Stimulated activated CD4-positive, alpha-beta T cell treated with anti-CD3 and anti-CD28 coated beads, Interleukin-4, amount 100 ng/mL, for 1 hour (primary cell): ENCODE measurements at places on chromosomes 4 and X.

GRCh38 chr4:37008199-37008598 is 236.3 kb upstream of the NWD2 start:
- DNase-seq = no peak

- DNase-seq = peak; percentile 10
These were observed 12.4 kb upstream of the FRYL start for GRCh38 chr4:48792348-48793006.

DNA sequence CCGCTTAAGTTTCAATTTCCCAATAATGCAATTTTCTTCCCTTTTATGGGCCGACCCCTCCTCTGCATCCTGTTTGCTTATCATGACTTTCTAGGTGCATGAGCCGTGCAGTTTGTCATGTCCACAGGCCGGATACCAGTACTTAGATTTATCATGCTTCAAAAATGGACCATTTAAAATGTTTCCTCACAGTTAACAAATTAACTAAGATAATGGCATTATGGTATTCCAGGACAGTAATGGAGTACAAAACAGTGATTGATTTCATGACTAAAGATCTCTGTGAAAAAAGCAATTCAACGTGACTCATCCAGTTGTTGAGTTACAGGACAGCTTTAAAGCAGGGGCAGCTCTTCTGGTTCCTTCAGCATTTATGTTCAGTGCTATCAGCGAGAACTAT is 23.0 kb downstream of the SNX25 start:
- DNase-seq = no peak

DNA sequence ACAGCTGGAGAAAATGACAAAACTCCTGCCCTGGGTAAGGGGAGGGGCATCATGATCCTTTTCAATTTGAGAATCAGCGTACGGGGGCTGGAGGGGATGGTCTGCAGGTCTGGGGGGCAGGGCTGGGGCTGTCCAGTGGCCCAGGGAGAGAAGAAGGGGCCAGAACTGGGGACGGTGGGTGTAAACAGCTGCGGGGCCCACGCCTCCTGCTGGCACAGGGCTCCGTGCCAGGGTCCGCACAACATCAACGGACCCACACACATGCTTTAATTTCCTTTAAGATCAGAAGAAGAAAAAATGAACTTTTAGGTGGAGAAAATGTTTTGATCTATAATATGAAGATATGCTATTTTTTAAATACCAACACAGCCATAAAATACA is 52.1 kb downstream of the PSAPL1 start:
- DNase-seq = no peak

DNA sequence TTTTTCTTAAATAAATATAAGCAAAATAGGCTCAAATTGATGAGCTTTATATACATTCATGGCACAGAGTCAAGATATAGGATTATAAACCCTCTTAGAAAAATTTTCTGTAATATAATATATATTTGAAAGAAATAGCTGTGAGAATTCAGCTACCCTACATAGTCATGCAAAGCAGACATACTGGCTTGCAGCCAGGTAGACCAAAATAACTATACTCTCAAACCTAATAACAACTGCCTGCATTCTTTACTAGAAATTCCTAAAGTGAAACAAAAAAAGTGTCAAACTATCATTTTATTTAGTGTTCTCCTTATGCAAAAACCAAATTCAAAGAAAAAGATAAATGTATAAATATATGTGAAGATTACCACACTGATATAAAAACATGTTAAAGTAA is 1390.2 kb downstream of the C4orf33 start:
- DNase-seq = no peak

GRCh38 chr4:182884040-182884439 is 33.1 kb downstream of the DCTD start:
- no peak for DNase-seq

DNA sequence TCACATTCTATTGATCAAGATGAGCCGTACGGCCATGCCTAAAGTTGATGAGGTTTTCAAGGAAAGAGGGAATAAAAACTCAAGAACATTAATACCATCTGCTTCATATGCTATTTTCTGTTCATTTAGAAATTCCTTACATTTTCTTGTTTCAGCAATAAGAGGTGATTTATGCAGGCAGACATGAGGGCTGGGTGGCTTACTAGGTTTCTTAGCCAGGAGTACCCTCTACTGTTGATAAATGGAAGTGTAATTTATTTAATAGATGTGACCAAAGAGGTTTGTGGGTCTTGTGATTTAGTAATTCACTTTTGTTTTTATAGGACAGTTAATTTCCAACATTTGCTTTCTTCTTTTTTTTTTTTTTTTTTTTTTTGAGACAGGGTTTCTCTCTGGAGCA is 6.4 kb upstream of the SMIM9 start:
- no peak for DNase-seq

GRCh38 chr4:150332086-150332485 is 249.9 kb upstream of the MAB21L2 start:
- no peak for DNase-seq

- DNase-seq = no peak
These were observed 133.3 kb downstream of the MAML3 start for GRCh38 chr4:140020457-140021361.

DNA sequence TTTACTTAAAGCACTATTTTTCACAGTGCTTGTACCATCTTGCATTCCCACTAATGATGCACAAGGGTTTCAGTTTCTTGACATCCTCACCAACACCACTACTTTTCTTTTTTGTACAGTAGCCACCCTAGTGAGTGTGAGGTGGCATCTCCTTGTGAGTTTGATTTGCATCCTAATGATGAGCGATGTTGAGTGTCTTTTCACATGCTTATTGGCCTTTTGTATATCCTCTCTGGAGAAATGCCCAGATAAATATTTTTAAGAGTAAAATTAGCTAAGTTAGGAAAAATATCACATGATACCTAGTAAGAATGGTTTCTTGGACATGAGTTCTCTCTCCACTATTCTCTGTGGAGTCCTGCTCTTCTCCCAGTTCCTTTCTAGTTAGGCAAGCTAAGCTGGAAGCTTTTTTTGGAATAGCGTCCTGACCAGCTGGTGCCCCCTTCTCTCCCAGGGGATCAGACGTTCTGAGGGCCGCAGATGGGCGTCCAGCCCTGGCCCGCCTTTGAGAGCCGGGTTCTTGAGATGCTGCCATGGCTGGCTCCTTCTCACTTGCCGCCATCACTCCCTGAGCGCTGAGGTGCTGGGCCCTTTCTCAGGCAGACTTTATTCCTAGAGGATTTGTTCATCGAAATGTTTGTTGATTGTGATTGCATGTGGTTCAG is 132.1 kb downstream of the ARHGAP10 start:
- DNase-seq = no peak

DNA sequence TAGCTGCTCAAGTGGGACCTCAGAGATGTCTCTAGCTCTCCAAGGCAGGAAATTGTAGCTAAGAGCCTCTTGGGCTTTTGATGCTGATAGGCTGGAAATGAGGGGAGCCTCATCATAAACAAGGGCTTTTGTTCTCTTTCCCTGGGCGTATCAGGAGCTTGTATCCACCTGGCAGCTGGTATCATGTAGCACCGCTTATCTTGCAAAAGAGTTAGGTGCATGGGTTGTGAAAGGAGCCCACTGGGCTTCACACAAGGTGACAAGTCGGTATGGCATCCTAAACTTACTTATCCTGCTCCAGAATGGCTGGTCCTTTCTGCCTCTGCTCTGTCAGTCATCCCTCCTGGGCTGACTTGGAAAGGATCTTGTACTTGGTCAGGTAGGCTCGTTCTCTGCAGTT is 565.8 kb downstream of the GRXCR1 start:
- no peak for DNase-seq

- no peak for DNase-seq
These were observed 17.5 kb downstream of the RBMX2 start for GRCh38 chrX:130419263-130419662.

DNA sequence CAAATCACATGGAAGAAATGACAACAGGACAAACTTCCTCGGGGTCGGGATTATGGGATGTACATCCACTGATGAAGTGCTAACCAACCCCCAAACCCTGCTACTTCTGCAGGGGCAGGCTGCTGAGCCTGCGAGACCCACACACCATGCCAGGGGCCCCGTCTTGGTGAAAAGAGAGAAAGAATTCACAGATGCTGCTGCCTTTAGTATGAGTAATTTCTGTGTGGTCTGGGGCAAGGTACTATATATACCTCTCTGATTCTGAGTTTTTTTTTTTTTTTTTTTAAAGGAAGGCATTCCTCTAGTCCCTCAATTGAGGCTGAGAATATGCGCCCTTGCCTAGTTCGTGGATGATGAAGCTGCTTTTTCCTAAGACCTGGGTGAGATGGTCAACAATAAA is 24.8 kb downstream of the PDHA1 start:
- DNase-seq = no peak

GRCh38 chrX:122238801-122239200 is 945.3 kb upstream of the GRIA3 start:
- no peak for DNase-seq

GRCh38 chr4:25852103-25852502 is 10.7 kb downstream of the SEL1L3 start:
- no peak for DNase-seq
